ENCODE measurements at places on chromosomes 11 and 22. TPM values are rescaled to one million over a fixed set of nuclear protein-coding genes. Genes with fewer than 3 reads are reported as not detected.

DNA sequence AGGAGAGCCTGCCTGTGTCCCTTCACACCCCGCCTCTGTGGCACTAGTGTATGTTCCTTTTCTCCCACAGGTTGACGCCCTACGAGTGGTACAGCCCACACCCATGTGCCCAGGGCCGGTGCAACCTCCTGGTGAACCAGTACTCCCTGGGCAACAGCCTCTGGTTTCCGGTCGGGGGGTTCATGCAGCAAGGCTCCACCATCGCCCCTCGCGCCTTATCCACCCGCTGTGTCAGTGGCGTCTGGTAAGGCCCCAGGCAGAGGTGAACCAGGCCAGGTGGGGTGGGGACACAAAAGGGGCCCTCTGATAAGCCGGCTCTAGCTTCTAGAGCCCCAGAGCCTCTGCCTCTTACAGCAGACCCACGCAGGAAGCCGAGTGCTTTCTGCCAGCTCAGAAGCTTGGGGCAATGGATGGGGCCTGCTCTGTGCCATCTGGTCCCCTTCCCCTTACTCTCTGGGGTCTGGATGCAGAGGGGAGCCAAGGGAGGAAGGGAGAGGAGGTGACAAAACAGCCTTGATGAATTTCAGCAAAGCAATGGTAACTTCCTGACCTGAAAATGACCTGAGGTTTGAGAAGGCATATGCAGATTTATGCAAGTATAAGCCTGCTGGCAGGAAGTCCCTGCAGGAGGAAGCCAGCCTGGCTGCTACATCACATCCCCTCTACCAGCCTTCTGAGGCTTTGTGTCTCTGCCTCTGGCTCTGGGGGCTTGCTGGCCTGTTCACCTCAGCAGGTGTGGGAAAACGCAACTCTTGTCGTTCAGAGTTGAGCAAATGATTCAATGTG lies 67.0 kb upstream of the TBCEL start:
- DNase-seq: no peak

The MS4A6E gene
- not detected for total RNA-seq

DNA sequence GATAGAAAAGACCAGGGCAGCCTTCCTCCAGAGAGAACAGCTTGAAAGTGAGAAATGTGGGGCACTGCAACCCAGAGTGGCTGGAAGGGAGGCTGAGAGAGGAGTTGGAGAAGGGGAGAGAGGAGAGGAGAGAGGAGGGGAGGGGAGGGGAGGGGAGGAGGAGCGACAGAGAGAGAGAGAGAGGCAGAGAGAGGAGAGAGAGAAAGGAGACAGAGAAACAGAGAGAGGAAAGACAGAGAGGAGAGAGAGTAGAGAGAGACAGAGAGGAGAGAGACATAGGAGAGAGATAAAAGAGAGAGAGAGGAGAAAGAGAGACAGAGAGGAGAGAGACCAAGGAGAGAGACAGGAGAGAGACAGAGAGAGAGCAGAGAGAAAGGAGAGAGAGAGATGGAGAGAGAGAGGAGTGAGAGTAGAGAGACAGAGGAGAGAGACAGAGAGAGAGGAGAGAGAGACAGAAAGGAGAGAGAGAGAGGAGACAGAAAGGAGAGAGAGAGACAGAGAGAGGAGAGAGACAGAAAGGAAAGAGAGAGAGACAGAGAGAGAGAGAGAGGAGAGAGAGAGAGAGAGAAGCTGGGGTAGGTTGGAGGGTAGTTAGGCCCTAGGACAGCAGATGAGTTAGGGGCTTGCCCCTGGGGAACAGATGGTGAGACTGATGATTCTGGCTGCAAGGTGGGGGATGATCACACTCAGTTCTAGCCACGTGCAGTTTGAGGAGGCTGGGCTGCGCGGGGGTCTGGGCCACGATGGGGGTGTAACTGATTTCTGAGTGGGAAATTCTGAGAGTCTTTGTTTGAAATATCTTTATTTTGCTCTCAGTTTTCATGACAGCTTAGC lies 8.5 kb upstream of the SCYL1 start:
- DNase-seq: no peak

The HORMAD2 gene
- total RNA-seq: not detected

GRCh38 chr22:27195094-27195493 lies 537.7 kb downstream of the MIAT start:
- DNase-seq: peak; percentile 24

DNA sequence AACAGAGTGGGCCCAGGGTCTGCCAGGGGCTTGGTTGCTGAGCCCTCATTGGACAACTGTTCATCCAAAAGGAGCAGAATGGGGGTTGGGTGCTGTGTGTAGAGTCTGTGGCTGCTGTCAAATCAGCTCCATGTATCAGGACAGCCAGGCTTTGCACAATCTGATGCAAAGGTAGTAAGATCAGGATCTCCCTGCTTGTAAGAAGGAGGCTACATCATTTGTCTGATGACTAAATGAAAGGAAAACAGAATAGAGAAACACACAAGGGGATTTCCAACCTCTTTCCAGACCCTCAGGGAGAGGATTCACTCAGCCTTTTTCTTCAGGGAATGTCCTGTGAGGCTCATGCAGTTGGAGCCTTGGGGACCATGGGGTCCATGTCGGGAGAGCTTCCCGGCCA lies 7.2 kb downstream of the MICAL2 start:
- DNase-seq: no peak

The NLRX1 gene
- total RNA-seq: 18.4 TPM

DNA sequence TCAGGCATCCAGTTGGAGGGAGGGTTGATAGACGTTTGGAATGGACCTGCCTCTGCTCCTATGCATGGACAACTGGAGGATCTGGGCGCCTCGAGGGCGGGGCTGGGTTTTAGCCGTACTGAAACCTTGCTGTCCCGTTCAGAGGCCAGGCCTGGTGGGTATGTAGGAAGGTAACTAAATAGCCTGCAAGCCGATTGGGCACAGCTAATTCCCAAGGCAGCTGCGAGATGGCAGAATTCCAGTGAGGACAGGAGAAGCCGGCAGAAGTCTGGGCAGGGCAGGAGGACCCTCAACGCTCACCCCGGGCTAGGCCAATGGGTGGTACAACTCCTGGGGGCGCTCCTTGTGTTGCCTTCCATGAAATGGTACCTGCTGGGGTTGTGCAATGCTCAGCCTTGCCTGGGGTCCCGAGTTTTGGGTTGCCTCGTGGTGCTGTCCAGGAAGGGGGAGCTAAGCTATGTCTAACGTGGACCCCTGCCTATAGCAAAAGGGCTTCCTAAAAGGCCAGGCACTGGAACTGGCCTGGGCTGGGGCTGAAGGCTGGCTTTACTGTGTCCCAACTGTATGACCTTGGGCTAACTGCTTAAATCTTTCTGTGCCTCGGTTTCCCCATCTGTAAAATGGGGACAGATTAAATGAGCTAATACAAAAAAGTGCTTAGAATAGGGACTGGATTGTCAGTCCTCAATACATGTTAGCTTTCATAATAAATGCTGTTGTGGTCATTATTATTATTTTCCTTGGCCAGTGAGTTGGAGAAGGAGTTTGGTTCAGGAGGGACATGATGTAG lies 30.1 kb upstream of the CD82 start:
- no peak for DNase-seq

DNA sequence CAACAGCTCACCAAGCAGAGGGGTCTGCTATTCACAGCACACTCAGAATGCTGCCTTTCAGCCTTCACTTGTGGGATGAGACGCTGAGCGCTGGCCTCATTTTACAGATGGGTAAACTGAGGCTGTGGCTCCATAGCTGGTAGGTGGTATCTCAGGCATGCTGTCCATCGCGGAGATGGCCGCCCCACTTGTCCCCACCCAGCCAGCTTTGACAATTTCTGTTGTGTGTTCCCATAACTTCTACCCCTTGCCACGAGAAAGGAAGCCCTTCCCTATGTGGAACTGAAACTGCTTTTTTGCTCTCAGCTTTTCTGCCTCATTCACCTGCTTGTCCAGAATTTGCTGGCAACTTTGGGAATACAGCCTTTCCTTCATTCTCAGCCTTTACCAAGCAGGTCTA lies 36.1 kb upstream of the NNMT start:
- no peak for DNase-seq

- no peak for DNase-seq
Measured at GRCh38 chr11:11476971-11477645, 124.1 kb upstream of the CSNK2A3 start.

DNA sequence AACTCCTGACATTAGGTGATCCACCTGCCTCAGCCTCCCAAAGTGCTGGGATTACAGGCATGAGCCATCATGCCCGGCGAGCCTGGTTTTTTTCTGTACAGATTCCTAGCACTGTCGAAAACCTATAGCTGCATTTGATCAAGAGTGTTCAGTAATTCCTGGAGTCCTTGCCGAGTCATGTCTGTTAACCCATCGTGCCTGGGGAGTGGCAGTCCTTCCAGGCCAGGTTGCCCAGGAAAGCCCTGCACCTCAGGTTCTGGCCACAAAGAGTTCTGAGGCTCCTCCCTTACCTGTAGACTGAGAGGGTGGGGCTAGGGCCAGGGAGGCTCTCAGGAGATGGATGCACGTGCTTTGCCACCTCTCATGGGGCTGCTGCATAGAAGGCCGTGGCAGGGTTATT lies 17.0 kb downstream of the YDJC start:
- no peak for DNase-seq

GRCh38 chr22:29445508-29445907 lies 7.1 kb downstream of the RFPL1 start:
- DNase-seq: no peak

DNA sequence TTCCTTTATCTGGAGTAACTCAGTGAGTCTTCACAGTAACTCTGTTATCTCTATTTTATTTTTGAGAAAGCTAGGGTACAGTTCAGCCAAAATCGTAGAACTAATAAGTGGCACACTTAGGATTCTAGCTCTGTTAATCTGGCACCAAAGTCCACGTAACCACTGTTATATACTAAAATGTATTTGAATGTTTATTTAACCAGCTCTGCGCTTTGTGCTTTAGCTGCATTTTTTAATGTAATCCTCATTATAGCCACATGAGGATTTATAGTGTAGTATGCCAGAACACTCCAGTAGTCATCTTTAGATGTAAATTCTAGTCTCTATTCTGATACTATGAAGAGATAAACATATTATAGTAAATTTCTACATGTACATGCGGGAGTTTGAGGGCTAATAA lies 36.8 kb downstream of the YAP1 start:
- DNase-seq: no peak

- DNase-seq: no peak
Measured at GRCh38 chr11:110828086-110828485, 115.8 kb upstream of the ARHGAP20 start.

The LARGE1 gene
- 82.1 TPM for total RNA-seq

DNA sequence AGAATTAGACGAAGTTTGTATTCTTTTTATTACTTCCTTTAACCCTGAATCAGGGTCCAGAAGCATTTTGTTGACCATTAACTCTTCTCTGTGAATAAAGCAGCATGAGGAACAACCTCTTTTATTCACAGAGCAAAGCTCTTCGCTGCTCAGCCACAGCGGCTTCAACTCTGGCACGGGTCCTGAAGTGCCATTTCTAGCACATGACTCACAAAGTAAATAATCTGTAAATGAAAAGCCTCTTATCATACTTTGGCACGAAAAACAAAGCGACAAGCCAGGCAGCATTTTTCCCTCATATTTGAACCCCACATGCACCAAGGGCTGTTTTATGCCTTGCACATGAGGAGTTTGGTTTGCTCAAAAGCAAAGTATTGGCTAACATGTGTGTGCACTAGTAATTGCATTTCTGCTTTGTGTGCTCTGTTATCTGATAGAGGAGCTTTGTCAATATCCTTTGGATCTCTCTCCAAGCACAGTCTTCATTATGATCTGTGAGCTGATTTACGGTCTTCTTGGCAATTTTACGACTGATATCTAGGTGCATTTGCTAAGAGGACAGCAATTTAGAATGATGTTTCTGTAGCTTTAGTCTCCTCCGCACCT lies 33.0 kb upstream of the APOBEC3A start:
- peak; percentile 83 for DNase-seq

GRCh38 chr11:61024938-61025820 lies 53.7 kb downstream of the CD6 start:
- DNase-seq: no peak

- DNase-seq: no peak
Measured at GRCh38 chr11:102589047-102589459, 36.1 kb downstream of the MMP20 start.

GRCh38 chr11:10338287-10338686 lies 33.4 kb downstream of the ADM start:
- no peak for DNase-seq

DNA sequence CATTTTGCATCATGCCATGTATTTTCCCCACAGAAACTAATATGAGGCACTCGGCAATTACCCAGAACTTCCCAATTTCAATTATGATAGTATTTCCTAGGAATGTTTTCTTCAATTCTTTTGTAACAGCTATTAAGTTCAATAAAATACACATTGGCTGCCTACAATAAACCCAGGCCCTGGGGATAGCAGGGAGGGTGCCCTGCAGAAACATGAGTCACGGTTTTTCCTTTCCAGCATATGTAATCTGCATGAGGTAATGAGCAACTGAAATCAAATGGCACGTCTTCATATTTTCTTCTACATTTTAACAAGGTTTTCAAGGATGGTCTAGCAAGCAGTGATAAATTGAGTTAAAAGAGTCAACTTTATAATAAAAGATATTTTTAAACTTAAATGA lies 32.0 kb downstream of the GUCY1A2 start:
- DNase-seq: no peak

DNA sequence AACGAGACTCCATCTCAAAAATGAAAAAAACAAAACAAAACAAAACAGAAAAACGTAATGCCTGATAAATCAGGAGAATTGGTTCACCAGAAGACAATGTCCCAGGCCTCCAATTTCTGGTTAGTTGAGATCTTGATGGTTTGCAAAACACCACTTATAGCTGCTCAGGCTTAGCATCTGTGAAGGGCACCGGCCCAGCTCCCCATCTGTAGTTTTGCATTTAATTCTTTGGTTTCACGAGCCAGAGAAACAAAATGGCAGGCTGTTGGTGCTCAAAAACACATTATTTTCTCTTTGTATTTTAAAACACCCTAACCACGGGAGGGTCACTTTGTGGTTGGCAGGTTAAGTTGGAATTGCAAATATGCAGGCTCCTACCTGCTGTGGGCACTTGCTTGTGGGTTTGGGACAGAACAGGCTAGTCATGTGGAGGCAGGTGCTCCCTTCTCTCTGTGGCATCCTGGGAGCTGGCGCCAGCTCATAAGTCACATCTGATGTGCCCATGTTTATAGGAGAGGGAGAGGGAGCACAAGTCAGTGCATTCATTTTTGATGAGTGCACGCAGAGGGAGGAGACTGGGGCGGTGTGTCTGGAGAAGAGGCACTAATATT lies 145.9 kb downstream of the CEP164 start:
- no peak for DNase-seq

DNA sequence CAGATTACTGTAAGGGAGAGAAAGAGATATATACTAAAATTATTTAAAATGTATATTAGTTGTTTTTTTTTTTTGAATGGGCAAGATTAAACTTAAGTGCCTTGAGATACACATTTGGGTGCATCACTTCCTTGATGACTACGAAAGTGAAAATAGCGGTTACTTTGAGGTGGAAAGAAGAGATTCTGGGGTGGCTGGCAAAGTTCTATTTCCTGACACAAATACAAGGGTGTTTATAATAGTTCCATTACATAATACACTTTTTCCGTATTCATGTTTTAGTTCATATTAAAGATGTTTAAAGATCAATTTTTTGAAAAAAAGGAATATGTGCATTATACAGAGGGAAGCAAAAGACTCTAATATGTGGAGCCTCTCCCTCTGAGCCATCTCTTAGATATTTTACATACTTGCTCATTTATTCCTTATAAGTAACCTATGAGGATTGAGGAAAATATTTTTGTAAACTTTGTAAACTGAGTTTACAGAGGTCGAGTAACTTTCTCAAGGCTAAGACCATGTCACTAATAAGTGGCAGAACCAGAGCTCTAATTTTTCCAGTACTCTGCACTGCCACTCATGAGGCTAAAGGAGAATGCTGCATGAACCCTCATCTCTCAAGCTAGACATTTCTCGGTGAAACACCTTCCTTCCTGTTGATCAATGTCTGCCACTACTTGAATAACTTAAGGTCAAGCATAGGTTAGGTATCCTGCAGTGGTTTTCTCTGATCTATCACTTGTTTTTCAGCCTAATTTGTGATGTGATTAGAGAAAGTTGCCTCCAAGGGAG lies 58.6 kb downstream of the DDIAS start:
- no peak for DNase-seq

Measured in uterus (tissue), 4 donors.